ENCODE measurements at places on chromosomes 4 and X.

GRCh38 chr4:6324999-6325787 lies 55.5 kb downstream of the WFS1 start:
- no peak for ATAC-seq

GRCh38 chr4:99824070-99824599 lies 7.5 kb downstream of the DAPP1 start:
- ATAC-seq = no peak

DNA sequence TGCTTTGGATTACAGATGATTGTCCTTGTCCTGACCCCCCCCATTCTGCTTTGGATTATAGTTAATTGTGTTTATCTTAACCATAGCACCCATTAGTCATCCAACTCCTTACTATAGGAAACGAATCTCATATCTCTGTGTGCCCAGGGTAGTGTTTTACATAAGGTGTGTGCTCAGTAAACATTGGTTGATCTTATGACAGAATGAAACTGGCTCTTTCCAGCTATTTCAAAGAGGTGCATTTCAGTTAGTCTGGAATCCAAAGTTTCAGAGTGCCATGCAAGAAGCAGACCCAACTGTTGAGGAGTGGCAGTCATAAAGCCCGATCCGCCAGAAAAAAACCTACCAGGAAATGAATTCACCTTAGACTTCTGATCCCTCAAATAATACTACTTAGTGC lies 14.7 kb downstream of the TRIM2 start:
- ATAC-seq = no peak

DNA sequence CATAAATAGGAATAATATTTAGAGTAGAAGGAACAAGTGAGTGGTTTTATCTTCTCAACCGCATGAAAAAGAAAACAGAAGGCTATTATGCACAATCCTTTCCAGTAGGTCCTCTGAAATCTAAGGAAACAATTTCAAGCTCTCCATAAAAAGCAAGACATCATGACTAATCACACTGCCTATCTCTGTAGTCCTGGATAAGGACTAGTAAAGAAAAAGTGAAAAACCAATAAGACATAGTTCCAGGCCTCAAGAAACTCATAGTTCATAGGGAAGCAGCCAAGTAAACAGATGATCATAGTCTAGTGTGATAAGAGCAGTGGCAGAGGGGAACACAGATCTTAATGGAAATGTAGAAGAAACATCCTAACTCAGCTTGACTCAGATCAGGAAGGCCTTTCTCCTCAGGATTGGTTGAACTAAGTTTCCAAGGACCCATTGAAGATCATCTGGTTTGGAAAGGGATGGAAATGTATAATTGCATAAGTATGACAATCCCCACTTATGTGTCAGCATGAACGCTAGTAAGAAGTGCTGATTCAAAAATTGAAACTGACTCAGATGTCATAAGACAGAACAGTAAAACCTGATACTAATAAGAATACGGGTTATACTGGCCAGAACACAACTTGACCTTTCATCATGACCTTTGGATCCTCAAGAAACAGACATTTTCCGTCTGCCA lies 155.3 kb downstream of the GRIA3 start:
- no peak for ATAC-seq

DNA sequence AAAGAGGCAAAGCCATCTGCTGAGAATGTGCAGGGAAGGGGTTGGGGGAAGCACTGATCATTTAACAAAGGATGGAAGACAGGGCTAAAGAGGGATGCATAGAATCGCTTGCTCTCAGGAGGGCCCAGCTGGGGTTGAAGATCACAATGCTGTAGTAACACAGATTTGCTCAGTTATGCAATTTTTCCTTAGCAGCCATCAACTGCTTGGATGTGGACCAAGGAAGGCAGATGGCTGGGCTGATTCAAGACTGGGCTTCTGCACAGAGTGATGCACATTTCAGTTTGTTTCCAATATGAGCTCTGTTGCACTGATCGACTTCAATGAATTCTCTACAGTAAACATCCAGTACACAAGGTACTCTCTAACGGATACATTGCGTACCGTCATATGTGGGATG lies 127.8 kb upstream of the TBL1X start:
- ATAC-seq = no peak

GRCh38 chr4:87973283-87974169 lies 2.0 kb upstream of the SPP1 start:
- ATAC-seq = no peak

- no peak for ATAC-seq
These were observed 112.5 kb downstream of the MAPK10 start for GRCh38 chr4:86247320-86247719.

DNA sequence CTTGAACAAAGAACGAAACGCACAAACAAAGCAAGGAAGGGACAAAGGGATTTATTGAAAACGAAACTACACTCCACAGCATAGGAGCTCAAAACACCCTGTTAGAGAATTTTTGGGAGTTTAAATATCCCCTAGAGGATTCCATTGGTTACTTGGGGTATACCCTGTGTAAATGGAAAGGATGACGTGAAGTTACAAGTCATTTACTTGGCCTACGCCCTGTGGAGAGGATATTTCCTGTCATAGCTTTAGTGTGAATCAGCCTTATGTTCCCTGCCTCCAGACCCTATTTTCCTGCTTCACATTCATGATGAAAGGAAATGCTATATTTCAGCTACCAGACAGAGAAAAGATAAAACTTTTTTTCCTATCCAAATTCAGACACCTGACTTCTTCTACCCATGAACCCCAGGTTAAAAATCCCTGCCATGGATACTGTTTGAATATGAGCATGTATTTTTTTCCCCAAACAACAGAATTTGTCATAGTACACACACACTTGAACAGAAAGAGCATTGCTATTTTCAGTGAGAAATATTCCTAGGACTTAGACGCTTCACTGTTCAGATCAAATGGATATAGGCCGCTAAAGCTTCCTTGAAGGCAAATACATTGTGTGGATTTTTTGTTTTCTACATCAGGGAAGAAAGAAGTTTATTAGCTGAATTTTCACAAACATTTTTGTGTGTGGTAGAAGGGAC lies 20.4 kb downstream of the PIN4 start:
- ATAC-seq = no peak

GRCh38 chr4:40130401-40131036 lies 66.3 kb upstream of the RHOH start:
- no peak for ATAC-seq

GRCh38 chr4:62274782-62275181 lies 1074.7 kb downstream of the ADGRL3 start:
- ATAC-seq = no peak

- no peak for ATAC-seq
These were observed 428.9 kb upstream of the GNPDA2 start for GRCh38 chr4:45155081-45155777.

DNA sequence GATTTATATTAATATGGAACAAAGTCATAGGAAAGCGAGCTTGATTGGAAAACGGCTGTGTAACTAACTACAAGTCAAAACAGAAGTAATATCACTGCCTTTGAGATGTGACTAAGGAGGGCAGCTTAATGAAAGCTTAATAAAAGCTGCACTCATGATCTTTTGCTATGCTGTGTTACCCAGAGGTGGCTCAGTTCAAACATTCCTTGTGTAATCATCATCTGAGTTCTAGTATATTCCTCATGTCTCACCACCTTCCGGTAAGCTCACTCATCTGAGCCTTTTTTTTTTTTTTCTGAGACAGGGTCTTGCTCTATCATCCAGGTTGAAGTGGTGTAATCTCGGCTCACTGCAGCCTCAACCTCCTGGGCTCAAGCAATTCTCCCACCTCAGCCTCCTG lies 5.0 kb downstream of the GRPEL1 start:
- ATAC-seq = no peak

DNA sequence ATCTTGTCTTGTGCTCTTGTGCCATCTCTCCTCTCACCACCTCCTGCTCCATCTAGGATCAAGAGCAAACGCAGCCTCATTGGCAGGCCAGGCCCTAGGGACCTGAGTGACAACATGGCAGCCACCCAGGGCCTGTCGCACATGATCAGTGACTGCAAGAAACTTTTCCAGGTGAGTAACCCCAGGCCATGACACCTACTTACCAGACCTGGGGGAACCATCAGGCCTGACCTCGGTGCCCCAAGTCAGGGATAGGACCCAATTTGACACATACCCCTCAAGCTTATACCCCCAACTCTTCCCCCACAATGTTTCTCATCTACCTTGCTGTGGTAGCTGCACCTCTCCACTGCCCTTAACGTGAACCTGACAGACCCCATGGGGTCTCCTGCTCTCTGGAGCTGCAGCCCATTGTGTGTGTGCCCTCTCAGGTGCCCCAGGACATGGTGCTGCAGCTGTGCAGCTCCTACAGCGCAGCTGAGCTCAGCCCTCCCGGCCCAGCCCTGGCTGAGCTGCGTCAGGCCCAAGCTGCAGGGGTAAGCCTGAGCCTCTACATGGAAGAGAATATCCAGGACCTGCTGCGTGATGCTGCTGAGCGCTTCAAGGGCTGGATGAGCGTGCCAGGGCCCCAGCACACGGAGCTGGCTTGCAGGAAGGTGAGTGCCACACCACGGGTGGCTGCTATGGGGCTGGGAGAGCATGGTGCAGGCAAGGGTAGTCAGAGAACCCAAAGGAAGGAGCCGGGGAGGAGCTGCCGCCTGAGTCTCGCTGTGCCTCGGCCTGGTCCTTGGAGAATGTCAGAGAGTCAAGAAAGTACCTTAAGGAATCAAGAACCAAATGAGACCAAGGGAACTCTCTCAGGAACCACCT lies 74.8 kb downstream of the STARD8 start:
- ATAC-seq = no peak

GRCh38 chrX:110056419-110056818 lies 53.5 kb downstream of the TMEM164 start:
- ATAC-seq = no peak

DNA sequence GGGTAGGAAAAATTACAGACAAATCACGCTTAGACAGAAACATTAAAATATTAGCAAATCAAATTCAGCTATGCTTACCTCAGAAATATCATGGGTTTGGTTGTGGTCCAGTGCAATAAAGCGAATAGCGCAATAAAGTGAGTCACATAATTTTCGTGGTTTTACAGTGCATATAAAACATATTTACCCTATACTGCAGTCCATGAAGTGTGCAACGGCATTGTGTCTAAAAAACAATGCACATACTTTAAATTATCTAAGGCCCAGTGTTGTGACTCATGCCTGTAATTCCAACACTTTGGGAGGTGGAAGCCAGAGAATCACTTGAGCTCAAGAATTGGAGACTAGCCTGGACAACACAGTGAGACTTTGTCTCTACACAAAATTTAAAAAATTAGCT lies 195.7 kb upstream of the IL1RAPL1 start:
- ATAC-seq = no peak

DNA sequence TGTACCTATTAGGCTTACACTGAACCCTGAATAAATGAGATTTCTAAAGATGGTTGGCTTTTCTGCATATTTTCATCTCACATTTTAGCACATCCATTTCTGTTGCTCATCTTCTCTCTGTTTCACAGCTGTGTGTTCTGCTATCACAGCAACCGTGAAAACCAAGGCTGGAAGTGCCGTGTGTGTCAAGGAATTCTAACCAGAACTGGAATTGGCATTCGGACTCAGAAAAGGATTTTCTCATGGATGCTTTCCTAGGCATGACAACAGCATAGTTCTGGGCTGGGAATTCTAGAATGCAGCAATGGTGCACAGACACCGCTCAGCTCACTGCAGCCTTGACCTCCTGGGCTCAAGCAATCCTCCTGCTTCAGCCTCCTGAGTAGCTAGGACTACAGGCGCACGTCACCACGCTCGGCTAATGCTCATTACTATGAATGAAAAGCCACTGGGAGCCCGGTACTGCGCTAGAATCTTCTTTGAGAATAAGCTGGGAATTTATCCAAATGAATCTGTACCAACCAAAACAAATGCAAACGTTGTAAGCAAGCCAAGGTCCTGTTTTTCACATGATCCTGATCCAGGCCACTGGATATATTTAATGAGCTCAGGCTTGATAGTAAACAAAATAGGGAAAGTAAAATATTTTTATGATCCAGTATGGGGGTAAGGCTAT lies 105.2 kb downstream of the RBM47 start:
- no peak for ATAC-seq

GRCh38 chr4:74948236-74948635 lies 15.3 kb downstream of the PARM1 start:
- ATAC-seq = no peak

DNA sequence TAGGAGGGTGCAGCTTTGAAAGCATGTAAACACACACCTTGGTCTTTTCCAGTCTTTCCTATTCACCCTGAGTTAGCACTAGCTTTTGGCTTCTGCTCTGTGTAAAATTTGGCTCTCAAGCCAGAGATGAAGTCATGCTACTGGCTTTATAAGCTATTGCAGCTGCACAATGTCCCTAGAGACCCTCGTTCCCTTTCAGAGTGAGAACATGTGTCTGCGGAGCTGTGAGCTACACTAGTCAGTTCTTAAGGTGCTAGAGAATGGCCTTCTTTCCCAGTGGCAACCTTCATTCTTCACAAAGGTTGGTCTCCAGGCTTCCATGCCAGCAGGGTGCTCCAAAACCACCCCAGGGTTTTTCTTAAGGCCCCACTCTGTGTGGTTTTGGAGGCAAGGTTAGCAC lies 199.1 kb downstream of the SPATA18 start:
- ATAC-seq = no peak

DNA sequence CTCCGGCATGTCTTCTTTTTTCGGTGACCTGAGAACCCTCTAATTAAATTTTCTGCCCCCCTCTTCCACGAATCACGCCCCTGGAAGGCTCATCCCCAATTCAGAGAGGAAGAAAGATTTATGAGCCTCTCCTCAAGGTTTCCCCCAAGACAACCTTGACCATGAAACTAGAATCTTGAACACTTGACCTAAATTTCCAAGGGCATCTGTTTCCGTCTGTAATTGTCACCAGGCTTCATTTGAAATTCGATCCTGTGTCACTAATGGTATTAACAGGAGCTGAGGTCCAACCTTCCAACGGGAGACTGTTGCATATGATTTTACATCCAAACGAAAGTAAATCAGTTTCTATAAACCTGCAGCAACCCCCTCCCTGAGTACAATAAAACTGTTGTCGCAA lies 139.9 kb upstream of the ZIC3 start:
- no peak for ATAC-seq

DNA sequence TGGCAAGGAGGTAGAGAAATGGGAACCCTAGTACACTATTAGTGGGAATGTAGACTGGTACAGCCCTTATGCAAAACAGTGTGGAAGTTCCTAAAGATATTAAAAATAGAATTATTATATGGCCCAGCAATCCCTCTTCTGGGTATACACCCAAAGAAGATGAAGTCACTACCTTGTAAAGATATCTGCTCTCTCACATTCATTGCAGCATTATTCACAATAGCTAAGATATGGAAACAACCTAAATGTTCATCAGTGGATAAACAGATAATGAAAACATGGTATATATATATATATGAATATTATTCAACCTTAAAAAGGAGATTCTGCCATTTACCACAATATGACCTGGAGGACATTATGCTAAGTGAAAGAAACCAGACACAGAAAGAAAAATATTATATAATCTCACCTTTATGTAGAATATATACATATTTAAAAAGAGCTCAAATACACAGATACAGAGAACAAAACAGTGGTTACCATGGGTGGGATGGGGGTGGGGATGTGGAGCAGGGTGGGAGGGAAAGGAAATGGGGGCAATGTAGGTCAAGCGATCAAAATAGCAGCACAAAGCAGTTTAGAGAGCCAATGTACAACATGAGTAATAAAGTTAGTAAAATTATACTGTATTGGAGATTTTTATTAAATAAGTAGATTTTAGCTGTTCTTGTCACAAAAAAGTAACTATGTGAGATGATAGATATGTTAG lies 138.6 kb downstream of the SPRY1 start:
- no peak for ATAC-seq

All from stimulated activated memory B cell treated with anti-CD40 and anti-IgM and Interleukin-4, amounts not matched to agents 10 μg/mL and 1 μg/mL and 100 μg/mL, for 72 hours (primary cell).